ENCODE measurements at places on chromosomes 1 and 21. TPM values are rescaled to one million over a fixed set of nuclear protein-coding genes. Genes with fewer than 3 reads are reported as not detected.

The HPCAL4 gene
- total RNA-seq = not detected

The DTL gene
- 8.1 TPM for total RNA-seq

The AQP10 gene
- not detected for total RNA-seq

The MGST3 gene
- 103 TPM for total RNA-seq

The CD247 gene
- total RNA-seq = 0.68 TPM

The PPIAL4G gene
- not detected for total RNA-seq

The NHLH1 gene
- 0.19 TPM for total RNA-seq

The TAS1R1 gene
- not detected for total RNA-seq

DNA sequence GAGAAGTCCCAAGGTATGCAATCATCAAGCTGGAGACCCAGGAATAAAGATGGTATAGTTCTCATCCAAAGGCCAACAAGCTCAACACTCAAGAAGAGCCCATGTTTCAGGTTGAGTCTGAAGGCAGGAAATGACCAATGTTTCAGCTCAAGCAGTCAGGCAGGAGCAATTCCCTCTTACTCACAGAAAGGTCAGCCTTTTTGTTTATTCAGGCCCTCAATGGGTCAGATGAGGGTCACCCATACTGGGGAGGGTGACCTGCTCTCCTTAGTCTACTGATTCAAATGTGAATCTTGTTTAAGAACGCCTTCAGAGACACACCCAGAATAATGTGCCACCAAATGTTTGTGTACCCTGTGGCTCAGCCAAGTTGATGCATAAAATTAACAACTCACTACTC, 262.4 kb downstream of the USP25 start:
- no peak for DNase-seq

DNA sequence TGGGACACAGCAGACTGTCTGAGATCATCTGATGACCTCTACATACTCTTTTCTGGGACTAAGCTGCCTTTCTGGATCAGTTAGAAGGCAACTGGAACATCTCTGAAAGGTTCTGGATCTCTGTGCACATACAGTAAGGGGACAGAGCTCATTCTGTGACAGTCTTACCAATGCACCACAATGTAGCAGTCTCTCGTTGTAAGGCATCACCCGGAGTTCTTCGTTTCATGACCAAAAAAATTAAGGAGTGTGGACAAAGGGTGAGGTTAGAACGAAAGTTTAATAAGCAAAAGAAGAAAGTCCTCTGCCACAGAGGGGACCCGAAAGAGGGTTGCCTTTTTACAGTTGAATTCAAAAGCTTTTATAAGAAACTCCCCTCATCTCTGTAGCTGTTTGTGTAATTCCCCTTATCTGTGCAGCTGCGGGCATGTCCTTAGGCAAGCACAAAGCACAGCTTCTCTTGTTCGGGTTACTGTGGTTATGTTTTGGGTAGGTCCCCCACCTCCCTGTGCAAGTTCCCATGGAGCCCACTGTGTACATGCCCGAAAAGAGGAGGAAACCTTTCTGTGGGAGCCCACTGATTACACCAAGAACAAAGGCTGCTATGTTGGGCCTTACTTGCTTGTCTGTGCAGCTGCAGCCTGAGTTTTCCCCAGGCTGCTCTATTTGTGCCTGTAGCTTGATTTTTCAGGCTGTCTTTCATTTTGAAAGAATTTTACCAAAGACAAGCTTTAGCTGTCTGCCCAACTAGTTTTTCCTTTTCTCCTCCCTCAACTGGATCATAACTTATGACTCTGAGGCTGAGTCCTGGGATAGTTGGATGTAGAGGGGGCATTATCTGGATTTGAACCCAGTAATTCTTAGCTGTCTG, 53.1 kb upstream of the CACNA1E start:
- no peak for DNase-seq

DNA sequence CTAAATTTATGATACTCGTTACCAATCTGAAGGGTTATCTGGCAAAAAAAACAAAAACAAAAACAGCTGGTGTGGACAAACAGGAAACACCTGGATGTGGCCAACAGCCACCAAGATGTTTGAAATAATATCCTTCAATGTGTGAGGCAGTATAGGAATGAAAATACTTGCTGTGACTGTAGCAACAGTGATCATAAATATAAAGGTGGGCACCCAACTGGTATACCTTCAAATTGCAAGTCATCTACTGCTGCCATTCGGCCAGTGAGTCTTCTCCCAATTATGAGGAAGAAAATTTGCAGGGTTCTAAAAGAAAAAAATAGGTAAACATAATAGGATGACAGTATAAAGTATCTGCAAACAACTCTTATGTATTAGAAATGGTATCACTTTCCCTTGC, 916 bp downstream of the YIPF1 start:
- no peak for DNase-seq

- DNase-seq = no peak
Observed at GRCh38 chr1:226638001-226638601, 89.5 kb downstream of the STUM start.

GRCh38 chr1:167219194-167219593, 1.5 kb upstream of the POU2F1 start:
- no peak for DNase-seq

DNA sequence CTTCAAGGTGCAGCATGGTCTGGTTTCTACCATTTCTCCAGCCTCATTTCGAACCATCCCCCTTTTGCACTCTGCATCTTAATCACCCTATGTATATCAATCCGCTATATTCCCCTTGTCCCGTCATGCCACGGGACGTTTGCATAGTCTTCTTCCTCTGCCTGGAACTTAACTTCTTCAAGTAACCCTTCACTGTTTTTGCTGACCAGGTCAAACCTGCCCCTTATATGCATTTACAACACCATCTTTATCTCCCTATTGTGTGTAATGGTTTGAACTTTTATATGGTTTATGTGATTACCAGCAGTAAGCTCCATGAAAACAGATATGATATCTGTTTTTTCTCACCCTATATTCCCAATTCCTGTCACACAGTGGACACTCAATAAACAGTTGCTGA, 2.3 kb downstream of the VPS45 start:
- no peak for DNase-seq

GRCh38 chr1:6085666-6086065, 40.0 kb downstream of the KCNAB2 start:
- DNase-seq = no peak

DNA sequence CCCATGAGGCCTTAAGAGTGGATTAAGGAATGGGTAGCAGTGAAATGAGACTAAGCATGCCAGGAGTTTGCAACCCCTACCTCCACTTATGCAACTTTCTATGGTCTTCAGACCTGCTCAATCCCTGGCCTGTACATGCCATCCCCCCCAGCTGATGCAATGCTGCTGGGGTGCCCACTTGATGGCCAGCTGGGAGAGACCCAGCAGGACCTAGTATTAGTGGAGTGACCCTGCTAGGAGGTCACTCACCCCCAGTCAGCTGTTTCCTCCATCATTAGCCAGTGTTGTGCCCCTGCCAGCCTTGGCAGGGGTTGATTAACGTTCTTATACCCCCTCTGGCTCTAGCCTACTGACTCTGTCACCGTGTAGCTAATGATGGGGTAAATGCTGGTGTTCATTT, 236.6 kb downstream of the DYRK1A start:
- no peak for DNase-seq

DNA sequence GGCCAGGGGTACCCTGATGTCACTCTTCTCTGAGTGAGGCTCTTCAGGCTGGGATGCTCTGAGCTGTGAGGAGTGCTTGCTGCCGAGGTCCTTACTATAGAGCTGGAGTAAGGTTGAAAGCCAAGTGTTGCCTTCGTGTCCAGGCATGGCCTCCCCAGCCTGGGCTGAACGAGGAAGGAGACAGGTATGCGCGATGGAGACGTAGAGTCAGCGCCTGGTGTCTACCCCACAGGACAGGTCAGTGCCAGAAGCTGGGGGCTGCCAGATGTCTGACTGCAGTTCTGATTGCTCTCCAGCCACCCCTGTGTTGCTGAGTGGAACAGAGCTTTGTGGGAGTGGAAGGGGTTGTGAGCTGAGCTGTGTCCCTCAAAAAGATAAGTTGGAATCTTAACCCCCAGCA, 135.8 kb upstream of the AJAP1 start:
- DNase-seq = no peak

DNA sequence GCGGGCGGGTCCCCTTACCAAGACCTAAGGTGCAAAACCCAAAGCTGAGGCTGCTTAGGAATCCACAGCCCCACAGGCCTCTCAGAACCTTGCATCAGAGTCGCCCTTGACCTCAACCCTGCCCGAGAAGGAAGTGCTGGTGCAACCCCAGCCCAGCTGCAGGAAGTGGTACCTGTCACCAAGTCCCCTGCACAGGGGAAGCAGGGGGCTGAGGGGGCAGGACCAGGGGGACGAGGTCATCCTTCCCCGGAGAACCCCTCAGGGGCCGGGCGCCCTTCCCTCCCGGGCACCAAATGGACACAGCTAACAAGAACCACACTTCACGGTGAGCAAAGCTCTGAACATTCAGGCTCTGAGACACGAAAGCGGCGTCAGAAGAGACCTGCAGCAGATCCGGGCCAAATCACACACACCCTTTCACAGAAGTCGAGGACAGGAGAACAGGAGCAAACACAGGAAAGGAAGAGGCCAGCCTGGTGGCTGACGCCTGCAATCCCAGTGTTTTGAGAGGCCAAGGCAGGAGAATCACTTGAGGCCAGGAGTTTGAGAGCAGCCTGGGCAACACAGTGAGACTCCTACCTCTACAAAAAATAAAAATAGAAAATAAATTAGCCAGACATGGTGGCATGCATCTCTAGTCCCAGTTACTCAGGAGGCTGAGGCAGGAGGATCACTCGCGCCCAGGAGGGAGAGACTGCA, 6.4 kb downstream of the ITGB2 start:
- DNase-seq = no peak

GRCh38 chr1:64881281-64881680, 85.1 kb downstream of the JAK1 start:
- DNase-seq = no peak

DNA sequence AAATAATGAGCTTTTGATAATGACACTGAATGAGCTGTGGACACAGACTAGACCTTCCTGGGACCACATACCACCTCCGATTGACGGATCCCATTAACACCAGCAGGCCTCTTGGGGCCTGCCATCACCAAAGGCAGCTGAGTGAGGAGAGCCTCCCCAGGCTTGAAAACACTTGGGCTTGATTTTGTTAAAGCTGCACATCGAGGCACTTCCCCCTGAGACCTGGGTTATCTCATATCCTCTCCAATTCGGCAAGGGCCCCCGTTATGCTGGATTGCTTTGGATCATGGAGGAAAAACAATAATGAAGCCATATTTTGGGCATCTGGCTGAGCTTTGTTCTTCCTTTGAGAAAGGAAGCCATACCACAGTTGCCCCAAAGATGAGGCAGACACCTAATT, 143.0 kb downstream of the AJAP1 start:
- DNase-seq = no peak

- no peak for DNase-seq
Observed at GRCh38 chr1:155002464-155003226, at the start of gene ZBTB7B. ZBTB7B (plus strand) TSS chr1:155002802; CDS start chr1:155014661, 11,859 bp downstream.

GRCh38 chr1:230517786-230518185, 91.7 kb upstream of the PGBD5 start:
- DNase-seq = no peak

- DNase-seq = no peak
Observed at GRCh38 chr1:91900562-91900961, 14.6 kb upstream of the TGFBR3 start.

- no peak for DNase-seq
Observed at GRCh38 chr1:183908079-183908478, 103.2 kb downstream of the RGL1 start.

DNA sequence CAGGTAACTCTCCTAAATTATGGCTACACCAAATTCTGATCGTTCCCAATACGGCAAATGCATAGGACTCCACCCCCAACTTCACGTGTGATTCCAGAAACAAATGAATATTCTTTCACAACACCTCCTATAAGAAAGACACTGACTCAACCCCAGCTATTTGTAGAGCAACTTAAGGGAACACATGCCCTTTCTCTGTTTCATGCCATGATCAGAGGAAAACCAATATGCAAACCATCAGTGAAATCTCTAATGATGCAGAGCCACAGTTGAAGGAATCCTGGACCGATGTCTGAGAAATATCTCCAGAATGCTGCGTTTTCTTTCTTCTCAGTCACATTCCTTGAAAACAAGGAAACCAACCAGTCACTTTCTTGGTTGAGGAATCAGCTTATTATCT, 164.2 kb upstream of the PTBP2 start:
- no peak for DNase-seq

- DNase-seq = no peak
Observed at GRCh38 chr1:92554216-92554615, 67.5 kb upstream of the GFI1 start.

DNA sequence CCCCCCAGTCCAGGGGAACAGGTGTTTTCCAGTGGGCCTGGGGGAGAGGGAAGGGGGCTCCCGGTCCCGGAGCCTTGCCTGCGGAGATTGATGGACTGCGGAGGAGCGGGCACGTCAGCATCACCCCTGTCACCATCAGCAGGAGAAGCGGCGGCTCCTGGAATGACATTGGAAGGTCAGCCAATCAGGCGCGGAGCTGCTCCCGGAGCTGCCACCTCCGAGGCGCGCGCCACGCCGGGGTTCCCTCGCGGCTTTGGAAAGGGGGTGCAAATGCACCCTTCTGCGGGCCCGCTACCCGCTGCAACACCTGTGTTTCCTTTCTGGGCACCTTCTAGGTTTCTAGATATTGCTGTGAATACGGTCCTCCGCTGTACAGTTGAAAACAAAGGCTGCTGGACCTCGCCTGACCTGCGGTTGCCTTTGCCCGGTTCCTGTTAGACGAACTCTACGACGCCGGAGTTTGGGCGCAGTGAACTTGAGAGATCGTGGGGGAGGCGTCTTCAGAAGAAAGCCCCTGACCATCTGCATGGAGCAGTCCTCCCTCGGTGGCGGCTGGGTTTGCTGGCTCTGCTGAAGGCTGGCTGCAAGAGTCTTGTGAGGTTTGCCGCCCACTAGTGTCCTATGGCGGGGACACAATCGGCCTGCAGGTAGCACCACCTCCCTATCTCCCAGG, 5.3 kb downstream of the DSCAM start:
- no peak for DNase-seq

DNA sequence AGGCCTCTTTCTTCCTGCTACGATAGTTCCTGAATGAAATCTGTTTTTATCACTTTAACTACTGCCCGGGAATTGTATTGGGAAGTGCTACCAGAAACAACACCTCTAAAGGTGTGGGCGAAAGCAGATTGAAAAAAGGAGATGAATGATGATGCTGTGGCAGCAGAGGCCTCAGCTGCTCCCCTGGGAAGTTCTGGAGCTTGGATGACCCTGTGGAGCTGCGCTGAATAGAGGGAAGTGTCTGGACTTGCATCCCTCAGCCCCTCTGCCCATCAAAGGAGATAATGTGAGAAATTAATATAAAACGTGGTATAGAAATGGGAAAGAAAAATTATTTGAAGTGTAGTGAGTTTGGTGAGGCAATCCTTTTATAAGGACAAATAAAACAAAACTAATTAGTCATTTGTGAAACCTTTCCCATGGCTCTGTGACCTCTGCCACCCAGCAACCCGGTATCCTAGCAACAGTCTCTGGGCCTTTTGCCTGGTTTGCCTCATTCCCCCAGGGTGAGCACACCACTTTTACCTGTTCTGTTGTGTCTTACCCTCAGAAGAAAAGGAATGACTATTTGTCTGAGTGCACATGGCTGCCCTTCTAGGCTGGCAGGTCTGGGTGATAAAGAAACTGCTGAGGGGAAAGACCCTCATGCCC, 21.3 kb downstream of the OVAAL start:
- DNase-seq = no peak

Measured in esophagus squamous epithelium (tissue), 5 donors.